ENCODE measurements at places on chromosomes 12 and 14. TPM values are rescaled to one million over a fixed set of nuclear protein-coding genes. Genes with fewer than 3 reads are reported as not detected.

TAS2R10 gene
- 1.2 TPM for total RNA-seq

DNA sequence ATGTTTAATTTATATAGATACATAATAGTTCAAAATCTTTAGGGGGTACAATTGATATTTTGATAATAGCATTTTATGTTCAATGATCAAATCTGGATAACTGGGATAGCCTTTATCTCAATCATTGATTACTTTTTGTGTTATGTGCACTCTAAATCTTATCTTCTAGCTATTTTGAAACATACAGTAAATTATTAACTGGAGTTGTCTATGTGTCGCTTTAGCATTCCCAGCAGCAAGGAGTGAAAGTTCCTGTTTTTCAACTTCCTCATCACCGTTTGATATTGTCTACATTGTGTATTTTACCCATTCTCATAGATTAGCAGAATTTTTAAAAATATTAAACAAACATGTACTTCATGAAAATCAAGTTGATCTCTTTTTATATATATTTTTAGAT is 1207.4 kb downstream of the TMEM121 start:
- H3K27me3 ChIP-seq, result no peaks in the 10 kb centered on the region
- H3K4me1 ChIP-seq, result no peaks in the 10 kb centered on the region
- H3K36me3 ChIP-seq, result no peaks in the 10 kb centered on the region
- no peak overlapping the region for H3K4me3 ChIP-seq
- H3K27ac ChIP-seq, result no peak overlapping the region

DNA sequence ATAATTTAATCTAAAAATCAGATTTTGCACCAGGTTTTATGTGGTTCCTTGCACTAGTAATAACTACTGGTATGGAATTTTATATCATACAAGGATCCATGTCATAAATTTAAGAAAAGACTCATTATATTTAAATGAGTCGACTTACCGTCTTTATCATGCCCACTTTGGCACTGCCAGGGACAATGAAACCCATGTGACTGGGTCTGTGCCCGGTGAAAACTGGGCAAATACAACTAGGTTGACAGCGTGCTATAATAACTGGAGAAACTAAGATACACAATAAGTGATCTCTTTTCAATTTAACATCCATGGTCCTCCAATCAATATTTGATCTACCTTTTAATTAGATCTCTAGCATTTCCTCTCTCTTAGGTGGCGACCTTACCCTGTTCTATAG is 64.5 kb downstream of the ACADS start:
- H3K4me3 ChIP-seq, result no peak overlapping the region
- peaks cover 12% of the 10 kb centered on the region for H3K4me1 ChIP-seq
- no peak for DNase-seq

DNA sequence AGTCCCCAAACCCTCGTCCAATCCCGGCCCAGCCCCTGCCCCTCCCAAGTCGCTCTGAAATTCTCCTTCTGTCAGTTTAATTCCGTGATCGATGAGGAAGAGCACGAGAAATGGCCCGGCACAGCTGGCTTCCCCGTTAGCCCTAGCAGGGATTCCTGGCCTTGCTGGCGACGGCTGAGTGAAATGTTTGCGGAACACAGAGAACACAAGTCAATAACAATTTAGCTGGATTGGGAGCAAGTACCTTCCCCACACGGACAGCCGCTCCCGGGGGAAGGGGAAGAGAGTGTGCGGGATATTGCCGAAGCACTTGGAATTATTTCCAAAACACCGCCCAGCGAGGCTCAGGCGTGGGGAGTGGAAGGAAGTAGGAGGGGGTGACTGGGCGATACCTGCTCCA is 134.6 kb downstream of the RBM19 start:
- no peaks in the 10 kb centered on the region for H3K36me3 ChIP-seq
- DNase-seq, result no peak
- H3K4me3 ChIP-seq, result no peak overlapping the region
- H3K27me3 ChIP-seq, result no peaks in the 10 kb centered on the region
- H3K4me1 ChIP-seq, result no peaks in the 10 kb centered on the region
- no peak overlapping the region for H3K27ac ChIP-seq

Data from cardiac muscle cell (in vitro differentiated cells and primary cell).